NCI-H774 (cell line): ENCODE measurements at places on chromosomes 12 and 14.

GRCh38 chr12:47888153-47888819 lies 16.5 kb downstream of the VDR start:
- no peak for DNase-seq

DNA sequence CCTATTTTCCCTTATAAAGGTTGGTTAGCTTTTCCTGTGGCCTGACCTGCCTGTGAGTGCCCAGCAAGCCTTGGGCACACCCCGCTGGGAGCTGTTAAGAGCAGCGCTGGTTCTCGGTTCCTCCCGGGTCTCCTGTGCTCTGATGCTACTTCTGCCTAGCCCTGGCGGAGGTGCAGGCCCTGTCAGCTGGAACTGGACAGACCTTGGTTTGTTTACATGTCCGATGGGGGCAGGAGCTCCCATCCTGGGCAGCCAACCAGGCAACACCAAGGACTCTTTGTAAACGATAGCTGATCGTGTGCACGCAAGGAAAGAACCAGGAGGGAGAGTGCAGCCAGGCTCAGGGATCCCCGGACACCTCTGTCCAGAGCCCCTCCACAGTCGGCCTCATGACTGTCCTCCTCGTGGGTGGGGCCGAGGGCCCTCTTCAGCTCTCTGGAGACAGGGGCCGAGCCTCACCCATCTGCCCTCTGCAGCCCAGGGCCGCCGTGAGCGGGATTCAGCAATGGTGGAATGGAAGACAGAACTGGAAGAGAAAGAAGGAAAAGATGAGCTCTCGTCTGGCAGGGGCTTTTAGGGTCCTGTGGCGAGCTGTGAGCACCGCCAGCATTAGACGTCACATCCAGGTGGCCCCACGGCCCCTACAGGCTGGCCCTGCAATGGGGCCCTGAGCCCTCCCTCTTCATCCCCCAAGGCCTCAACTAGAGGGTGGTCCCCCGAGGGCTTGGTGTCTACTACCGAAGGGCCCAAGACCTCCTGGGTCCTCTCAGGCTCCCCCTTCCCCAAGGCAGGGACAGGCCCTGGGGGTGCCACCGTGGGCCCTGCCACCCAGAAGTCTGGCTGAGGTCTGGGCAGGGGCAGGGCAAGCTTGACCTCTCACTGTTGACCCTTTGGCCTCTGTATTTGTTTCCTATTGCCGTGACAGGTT lies 12.3 kb downstream of the TNFAIP2 start:
- DNase-seq, result no peak

DNA sequence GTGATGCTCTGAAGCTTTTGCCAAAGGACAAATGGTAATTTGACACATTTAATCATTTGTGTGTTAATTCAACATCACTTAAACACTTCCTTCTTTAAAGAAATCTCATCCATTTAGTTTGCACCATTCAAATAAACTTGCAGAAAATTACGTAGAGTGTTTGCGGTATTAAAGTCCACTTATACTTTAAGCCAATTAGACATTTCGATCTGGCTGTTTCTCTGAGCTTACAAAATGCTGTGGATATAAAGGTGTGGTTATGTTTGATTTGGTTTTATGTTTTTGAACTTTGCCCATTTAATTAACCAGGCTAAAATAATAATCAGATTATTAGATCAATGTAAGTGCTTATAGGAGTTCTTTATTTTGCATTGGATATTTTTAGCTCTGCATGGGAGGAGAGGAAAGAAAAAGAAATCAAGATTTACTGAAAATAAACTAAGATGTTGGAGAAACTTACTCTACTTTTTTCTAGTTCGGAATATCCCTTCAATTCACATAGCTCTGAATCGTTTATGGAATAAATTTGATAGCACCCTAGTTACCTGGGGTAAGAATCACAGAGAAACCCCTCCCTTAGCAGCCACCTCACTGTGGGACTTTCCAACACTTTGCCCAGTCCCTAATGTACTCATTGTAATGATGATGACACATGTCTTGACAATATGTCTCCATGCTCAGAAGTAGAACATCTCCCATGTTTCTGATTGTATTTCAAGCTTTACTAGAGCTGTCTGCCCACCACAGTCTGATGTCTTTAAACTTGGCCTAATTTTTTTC lies 268.0 kb downstream of the BTG1 start:
- DNase-seq, result no peak

DNA sequence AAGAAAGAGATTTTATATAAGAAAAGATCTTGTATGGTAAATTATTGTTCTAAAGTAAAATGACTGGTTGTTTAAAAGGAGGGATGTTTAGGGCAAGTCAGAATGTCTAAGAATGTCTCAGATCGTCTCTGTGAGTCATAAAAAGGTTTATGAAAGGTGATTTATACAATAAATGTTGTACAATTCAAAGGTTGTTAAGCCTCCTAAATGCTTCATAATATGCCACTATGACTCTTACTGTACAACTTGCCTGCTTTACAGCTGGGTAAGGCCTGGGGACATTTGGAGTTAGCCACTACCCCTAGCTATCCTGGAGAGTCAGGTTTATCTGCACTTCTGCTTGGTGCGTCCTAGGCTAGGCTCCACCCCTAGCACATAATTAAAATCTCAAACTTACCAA lies 927.4 kb downstream of the FSCB start:
- DNase-seq, result no peak

DNA sequence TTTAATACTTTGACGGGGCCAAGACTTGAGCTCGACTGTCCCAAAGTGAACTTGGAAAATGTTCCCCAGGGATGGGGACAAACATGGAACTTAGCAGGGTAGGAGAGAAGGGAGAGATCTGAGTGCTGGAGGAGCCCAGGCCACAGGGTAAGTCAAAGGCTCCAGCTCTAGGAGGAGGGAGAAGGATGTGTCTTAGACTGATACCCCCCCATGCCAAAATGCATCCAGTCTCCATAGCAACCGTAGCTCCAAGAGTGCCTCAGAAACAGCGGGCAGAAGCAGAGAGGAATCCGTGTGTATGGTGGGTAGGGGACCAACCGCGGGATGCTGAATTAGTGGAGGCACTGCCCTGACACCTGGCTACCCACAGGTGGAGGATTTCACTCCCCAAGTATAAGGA lies 845 bp upstream of the AGAP2 start:
- no peak for DNase-seq

- DNase-seq, result no peak
Measured at GRCh38 chr14:101505236-101505970, 55.9 kb upstream of the DIO3 start.

DNA sequence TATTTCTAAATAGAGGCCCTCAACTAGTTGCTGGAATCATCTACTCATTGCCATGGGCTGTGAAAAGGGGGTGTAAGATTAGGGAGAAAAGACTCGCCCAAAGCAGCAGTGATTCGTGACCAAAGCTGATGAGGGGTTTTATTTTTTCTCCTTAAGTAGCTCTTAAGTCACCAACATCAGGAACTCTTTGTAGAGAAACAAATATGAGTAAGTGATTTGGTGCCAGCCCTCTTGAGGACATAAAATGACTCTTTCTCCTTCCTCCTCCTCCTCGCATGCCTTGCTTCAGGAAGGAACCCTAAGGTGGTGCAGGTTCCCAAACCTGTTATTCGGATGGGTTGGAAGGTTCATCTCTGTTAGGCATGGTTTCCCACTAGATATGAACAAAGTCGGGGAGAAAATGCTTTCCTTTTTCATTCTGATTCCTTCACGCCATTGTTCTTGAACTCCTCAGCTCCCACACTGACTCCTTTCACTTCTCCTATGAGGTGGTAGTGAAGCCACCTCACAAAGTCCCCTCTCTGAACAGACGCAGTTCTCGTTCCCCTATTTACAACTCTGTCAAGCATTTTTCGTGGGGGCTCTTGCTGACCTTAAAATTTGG lies 113.4 kb downstream of the ETV6 start:
- DNase-seq, result no peak

DNA sequence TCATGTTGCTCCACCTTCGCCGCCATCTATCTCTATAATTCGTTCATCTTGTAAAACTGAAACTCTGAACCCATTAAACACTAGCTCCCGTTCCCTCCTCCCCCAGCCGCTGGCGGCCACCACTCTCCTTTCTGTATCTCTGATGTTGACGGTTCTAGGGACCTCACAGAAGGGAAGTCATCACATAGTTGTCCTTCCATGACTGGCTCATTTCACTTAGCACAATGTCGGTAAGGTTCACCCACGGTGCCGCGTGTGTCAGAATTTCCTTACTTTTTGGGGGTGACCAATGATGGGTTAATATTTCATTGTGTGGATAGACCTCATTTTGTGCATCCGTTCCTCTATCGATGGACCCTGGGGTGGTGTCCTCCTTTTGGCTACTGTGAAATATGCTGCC lies 2.0 kb upstream of the CACNA2D4 start:
- DNase-seq, result no peak

- no peak for DNase-seq
Measured at GRCh38 chr12:26185532-26186320, 9.6 kb upstream of the SSPN start.

- peak; percentile 56 for DNase-seq
Measured at GRCh38 chr12:64682572-64683277, 72.4 kb downstream of the RASSF3 start.

DNA sequence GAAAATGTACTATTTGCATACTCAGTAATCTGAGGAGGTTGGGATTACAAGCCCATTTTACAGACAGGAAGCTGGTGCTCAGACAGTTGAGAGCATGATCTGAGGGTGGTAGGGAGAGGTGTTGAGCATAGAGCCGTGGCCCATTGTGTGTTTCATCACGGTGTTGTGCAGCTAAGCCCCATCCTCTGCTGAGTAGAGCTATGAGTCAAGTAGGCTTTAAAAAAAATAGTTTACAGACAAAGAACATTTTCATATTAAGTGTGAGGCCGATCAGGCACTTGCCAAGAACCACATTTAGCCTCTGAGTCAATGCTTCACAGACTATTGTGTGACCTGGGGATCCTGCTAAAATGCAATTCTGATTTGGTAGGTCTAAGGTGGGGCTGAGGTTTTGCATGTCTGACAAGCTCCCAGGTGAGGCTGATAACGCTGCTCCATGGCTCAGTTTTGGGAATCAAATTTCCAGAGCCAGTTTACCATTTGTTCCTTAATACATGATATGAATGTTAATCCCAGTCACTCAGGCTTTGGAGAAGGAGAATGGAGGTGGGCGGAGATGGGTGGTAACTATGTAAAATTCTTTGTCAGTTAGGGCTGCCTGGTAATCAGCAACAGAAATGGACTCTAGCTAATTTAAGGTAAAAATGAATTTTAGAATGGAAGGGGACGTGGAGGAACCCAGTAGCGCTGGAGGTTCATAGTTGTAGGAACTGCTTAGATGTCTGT lies 22.2 kb downstream of the ZNF664 start:
- DNase-seq, result no peak

DNA sequence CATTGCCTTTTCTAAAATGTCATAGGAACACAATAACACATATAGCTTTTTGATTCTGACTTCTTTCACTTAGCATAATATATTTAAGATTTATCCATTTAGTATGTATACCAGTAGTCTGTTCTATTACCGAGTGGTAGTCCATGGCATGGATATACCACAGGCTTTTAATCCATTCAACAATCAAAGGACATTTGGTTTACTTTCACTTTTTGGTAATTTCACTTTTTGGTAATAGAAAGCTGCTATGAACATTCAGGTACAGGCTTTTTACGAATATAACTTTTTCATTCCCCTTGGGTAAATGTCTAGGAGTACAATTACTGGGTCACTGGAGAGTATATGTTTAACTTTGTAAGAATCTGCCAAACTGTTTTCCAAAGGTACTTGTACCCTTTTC lies 100.7 kb upstream of the PRICKLE1 start:
- no peak for DNase-seq

DNA sequence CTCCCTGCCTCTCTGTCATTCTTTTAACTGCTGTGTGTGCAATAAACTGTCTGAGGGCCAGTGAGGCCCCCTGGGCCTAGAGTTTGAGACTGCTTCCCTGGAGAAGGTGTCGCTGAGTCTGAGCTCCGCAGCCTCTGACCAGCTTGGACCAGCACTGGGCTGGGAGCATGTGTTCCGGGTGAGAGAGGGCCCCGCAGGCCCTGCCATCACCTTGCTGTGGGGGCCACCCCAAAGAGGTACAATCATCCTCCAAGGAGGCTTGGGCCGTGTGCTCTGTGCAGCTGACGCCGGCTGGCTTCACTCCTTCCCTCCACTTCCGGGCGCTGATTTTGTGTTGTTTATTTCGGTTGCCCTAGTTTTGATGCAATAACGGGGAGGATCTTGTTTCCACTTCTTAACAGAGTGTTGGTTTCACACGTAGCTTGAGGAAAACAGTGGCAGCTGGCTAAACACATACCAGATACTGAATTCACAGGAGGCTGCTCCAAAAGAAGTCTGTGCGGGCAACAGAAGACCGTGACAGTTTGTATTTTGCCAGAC lies 121.6 kb downstream of the TMEM132C start:
- no peak for DNase-seq

GRCh38 chr14:86639146-86639545 lies 1109.2 kb downstream of the FLRT2 start:
- DNase-seq, result no peak

DNA sequence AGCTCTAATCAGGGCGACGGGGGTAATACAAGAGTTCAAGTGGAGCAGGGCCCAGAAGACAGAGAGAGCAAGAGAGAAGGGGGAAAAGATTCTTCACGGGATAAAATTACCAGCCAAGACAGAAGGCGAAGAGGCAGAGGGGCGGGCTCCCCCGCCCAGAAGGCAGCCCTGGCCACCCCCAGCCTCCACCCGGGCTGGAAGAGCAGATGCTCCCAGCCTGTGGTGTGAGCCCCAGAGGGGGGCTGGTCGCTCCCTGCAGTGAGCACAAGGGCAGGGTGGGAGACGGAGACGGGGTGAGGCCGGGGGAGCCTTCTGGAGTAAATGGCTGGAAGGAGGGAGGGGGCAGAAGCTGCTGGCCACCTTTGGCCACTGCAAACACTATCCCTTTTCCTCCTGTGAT lies 1035.6 kb downstream of the VRK1 start:
- no peak for DNase-seq

DNA sequence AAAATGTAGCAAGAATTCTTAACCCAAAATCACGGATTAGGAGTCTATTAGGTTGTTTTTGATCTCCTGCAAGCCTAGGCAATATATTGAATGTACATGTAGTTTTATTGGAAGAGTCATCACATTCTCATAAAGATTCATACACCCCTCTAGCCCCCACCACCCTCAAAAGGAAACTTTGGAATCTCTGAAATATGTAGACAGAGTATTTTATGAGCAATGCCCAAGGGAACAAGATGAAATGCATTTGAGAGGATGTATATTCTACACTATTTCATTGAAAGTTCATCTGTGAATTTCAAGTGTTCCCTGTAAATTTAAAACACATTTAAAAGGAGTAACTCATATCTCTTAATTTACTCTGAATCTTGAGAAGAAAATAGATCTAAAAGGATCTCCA lies 103.7 kb downstream of the SYT1 start:
- no peak for DNase-seq

DNA sequence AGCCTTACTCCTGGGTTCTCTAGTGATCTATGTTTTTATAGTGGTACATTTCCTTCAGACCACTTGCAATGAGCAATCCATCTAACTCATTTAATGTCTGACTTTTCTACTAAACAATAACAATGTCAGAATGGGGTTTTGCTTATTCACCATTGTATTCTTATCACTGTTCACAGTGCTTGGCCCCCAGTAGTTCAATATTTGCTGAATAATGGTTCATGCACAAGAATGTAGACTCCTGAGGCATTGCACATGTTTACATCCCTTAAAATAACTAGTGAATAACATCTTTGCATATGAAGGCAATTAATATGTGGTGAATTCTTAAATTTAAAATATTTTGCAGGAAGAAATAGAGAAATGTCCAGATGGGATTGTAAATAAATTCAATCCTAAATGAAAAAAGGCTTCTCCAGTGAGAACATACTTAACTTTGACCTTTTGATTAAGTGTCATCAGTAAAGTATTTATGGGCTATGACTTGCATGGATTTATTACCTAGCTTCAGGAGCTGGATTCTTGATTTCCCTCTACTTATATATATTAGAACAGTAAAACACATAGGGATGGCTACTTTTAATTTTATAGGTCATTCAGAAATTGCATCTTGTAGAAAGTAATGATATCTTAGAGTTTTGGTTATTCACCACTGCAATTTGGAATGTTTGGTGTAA lies 3.4 kb downstream of the CCER1 start:
- DNase-seq, result no peak
